ENCODE measurements at places on chromosomes 3 and 15.
A peak's percentile ranks its signal among the peaks of the same experiment; 100 is the strongest.

GRCh38 chr3:173402656-173403055, 5.1 kb downstream of the NLGN1 start:
- DNase-seq = no peak

DNA sequence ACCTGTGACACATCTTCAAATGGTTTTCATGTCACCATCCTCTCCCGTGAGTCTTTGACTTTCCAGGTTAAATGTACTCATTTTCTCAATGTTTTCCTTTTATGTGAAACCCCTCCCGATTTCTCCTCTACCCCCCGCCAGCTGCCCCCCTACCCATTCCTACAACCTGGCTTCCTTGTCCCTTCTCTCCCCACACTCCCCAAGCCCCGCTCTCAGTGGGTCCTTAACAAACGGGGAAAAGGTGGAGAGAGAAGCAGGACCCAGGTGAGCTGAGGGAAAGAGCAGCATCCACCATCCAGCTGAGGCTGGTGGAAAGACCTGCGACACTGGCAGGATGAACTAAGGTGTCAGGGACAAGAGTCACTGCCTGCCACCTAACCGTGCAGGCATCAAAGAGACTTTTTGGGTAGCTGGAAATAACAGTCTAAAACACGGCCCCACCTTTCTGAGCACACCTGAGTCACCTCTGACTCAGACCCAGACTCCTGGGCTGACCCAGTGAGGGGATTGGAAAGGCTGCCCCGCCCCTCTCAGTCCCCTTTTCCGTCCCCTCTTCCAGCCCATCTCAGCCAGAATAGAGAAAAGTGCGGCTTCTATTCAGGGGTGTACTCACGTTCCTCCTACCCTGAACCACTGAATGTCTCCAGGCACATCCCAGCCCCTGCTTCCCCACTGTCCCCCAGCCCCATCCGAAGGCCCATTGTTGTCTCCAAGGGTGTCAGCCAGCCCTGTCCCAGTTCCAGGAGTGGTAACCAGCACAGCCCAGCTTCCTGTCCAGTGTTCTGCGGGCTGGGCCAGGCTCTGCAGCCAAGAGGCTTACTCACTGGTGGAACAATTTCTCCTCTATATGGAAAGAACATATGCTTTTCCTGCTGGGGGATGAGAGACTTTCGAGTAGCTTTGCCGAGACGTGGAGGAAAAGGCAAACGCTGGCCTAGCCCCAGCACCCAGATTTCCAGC, 20.4 kb downstream of the ISG20 start:
- no peak for DNase-seq

- no peak for DNase-seq
Observed at GRCh38 chr3:43019006-43019809, 40.1 kb downstream of the GASK1A start.

- peak; percentile 11 for DNase-seq
Observed at GRCh38 chr15:97072545-97072944, 742.0 kb downstream of the NR2F2 start.

- DNase-seq = no peak
Observed at GRCh38 chr3:14803981-14804834, 14.6 kb upstream of the FGD5 start.

GRCh38 chr3:194082743-194083636, 53.0 kb upstream of the HES1 start:
- DNase-seq = no peak

GRCh38 chr15:31077941-31078340, 23.6 kb downstream of the TRPM1 start:
- no peak for DNase-seq

GRCh38 chr3:52871761-52872160, 25.6 kb downstream of the STIMATE start:
- no peak for DNase-seq

DNA sequence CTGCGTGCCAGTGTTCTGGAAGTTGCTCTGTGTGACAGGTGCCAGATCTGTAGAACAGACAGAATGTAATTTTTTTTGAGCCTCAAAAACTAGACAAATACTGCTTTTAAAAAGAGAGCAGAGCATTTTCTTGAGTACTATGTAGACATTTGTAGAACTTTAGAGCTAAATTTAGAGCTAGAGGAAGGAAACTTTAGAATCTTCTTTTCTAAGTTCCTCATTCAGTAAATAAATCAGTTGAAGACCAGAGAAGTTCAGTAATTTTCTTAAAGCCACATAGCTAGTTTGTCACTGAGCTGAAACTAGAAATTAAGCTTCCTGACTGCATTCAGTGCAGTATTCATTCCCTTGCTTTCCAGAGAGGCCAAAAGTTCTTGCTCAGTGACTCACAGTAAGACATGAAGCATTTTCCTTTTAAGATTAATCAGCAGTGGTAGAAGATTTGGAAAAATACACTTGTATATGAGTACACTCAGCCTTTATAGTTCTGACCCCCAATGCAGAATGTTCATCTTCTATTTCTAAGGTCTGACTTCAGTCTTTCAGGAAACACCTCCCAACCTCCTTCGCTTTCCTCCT, 83.6 kb upstream of the TSEN2 start:
- DNase-seq = no peak

DNA sequence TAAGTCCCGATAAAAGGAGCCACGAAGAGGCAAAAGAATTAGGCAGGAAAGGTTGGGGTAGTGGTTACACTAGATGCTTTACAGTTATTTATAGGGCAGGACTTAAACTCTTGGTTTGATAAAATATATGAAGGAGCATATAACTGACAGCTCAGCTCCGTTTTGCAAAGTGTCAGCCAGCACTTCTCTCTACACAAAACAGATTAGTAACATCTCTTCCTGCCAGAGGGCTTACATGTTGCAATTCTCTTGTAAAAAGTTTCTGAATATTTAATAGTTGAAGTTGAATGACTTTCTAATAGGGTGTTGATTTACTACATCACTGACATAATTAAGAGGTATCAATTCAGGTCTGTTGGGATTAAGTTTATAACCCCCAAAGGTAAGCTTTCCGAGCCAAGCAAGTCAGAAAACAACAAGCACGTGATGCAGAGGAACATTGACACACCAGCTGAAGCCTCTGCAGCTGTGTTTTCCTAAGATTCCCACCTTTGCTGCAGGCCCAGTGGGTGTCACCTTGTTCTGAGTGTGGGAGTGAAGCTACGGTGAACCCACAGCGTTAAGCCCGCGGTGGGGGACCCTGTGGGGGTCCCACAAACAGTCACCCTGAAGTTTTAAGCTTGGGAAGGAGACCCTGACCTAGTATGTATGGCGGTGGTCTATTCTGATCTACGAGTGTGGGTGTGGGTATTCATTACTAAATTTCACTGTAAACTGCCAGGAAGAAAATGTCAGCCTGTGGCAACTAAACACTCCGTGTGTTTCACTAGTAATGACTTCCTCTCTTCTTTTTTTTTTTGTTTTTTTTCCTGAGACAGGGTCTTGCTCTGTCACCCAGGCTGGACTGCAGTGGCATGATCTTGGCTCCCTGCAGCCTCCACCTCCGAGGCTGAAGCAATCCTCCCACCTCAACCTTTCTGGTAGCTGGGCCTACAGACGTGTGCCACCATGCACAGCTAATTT, 22.0 kb upstream of the ATP13A3 start:
- DNase-seq = no peak

DNA sequence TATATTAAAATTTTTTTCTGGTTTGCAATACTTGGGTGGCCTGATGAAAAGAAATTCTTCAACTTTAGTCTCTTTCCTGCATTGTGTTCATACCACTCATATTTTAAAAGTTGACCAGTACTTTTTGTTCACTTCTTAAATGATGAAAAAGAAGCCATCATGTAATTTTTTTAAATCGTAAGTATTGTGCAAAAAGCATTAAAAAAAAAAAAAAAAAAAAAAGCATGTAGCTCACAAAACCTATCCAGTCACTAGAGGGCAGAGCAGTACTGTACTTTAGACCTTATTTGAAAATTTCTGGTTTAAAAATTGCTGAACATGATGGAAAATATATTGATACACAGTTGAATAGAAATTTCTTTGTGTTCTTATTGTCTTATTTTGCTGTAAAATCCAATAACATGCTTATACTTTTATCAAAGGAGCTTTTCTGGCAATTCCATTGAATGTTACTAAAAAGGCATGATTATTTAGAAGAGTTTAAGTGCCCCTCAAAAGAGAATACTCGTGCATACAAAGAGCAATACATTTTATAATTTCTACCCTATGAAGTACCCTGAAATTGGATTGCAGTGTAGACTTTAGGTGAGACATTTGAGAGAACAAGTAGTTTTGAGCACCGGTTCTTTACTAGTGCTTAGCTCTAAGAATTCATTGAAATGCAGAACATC, 137.7 kb downstream of the BBX start:
- DNase-seq = no peak

DNA sequence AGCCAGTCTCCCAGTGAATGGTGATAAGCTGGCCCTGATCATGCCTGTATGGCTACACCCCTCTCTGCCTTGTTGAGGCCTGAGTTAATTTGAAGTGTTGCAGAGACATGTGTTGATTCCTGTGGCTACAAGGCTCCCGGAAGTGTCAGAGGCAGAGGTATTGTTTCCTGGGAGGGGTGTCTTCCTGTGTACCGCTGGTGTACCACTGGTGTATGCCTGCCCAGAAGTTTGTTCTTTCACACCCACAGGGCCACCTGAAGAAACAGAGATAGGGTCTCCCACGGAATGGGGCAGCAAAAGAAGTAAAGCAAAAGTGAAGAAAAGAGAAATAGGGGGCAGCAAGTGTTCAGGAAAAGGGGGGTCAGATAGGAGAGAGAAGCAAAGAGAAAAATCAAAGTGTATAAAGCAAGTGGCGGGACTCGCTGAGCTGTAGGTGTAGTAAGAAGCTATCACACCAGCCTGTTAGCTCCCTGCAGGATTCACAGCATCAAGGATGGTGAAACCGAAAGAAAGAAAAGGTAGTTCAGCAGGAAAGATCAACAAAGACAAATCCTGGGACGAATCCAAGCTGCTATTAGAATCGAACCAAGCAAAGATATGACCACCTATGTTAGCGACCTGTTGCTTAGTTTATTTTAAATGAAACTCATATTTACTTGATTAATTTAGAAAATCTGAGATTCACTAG, 36.6 kb upstream of the CD47 start:
- DNase-seq = no peak

- no peak for DNase-seq
Observed at GRCh38 chr15:43214592-43215295, 6.1 kb downstream of the EPB42 start.

DNA sequence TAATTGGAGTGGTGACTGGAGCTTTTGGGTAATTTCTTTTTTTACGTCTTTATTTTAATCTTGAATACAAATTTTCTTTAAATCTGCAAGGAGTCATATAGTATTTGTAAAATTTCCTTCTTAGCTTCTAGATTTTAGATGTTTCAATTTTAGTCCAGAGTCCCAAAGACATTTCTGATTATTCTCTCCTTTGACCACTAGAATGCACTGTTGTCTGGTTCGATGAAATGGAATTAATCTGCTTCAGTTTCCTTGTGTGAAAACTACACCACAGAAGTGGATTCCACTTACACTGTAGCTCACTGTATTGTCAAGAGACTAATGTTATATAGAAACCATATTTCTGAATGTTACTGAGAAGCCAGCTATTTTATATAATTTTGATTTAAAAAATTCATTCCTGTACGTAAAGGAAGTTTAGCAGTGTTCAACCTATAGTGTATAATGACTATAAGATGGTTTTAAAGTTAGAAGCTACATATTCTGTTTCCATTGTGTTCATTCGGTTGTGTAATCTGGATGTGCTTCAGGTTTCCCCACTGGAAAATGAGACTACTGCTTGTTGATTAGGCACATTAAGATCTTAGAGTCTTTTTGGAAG, 6.1 kb downstream of the GRAMD1C start:
- no peak for DNase-seq

DNA sequence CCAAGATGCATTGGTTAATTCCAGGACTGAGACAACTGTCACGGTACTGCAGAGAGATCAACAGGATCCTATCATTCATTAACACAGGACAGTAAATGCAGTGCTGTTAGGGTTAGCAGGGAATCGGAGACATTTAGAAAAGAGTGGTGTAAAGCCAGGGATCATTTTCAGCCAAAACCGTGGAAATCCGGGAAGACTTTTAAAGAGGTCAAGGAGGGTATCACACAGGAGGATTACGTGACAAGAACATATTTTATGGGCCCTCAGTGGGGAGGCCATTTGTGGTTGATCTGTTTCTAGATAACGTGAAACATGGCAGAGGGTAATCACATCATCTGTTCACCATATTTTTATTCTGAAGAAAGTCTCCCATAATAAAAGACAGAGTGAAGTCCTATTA, 216.1 kb downstream of the PTPRG start:
- no peak for DNase-seq

DNA sequence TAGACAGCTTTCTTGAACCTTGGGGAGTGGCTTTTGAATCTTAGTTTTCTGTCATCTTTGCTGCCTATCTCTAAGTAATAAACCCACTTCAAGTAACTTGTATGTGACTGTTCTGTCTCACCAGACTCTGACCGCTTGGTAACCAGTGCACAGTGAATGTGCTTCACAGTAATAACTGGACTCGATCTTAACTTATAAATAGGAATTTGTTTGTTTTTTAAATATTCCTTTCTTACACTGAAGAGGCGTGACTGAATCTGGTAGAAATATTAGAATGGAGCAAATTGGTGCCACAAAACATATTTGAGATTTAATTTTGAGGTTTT, 318.0 kb downstream of the GBE1 start:
- DNase-seq = no peak

- no peak for DNase-seq
Observed at GRCh38 chr3:130941793-130942192, 47.9 kb downstream of the ATP2C1 start.

DNA sequence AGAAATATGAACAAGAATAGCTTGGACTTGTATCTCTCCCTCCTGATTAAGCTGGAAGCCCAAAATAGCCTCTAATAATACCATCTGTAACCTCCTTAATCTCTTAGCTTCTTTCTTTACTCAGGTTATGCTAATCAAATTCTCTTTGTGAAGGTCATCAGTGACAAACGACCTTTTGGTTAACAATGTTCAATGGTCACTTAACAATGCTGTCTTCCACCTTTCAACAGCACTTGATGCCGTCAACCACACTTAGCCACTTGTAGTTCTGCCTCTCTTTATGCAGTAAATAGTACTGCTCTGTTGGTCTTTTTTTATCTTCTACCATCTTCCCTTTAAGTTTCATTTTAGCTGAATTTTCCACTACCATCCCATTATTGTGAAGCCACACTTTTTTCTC, 476.6 kb upstream of the TGFBR2 start:
- DNase-seq = no peak

DNA sequence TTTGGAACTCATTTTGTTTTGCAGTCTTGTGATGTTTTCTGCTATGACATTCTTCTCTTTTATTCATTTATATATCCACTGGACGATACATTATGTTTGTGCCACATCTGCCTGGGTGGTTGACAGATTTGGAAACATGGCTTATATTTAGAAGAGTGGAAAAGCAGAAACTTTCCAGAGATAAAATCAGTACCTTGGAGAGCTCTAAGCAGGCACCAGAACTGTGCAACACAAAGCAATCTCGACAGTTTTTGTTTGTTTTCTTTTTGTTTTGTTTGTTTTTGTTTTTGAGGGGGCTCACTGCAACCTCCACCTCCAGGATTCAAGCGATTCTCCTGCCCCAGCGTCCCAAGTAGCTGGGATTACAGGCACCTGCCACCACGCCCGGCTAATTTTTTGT, 45.5 kb downstream of the SYN2 start:
- no peak for DNase-seq
